ENCODE measurements at places on chromosomes 16 and 17. TPM values are rescaled to one million over a fixed set of nuclear protein-coding genes. Genes with fewer than 3 reads are reported as not detected.

CES5A gene
- total RNA-seq, result not detected

RBBP6 gene
- total RNA-seq, result 5.6 TPM

ESRP2 gene
- under 0.01 TPM for total RNA-seq

TMEM100 gene
- 1.2 TPM for total RNA-seq

TADA2A gene
- 11.4 TPM for total RNA-seq

DPEP1 gene
- under 0.01 TPM for total RNA-seq

EVI2A gene
- total RNA-seq, result 42.9 TPM
